ENCODE measurements at places on chromosomes 11 and 22.

DNA sequence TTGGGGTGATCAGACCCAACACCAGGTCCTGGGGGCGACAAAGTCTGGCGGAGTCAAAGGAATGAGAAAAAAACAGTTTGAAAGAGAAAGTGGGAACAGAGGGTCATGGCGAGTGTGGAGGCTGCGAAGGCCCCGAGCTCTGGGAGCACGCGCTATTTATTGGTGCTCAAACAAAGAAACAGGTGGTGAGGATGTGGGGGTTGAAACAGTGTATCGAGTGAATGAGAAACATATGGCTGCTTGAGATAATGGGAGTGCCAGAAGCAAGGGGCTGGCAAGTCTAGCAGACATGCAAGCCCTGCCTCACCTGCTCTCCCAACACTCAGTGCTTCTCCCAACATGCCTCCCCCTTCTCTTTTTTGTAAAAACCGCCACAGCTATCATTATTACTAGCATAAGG is 7.8 kb upstream of the DUSP18 start:
- no peak for DNase-seq

DNA sequence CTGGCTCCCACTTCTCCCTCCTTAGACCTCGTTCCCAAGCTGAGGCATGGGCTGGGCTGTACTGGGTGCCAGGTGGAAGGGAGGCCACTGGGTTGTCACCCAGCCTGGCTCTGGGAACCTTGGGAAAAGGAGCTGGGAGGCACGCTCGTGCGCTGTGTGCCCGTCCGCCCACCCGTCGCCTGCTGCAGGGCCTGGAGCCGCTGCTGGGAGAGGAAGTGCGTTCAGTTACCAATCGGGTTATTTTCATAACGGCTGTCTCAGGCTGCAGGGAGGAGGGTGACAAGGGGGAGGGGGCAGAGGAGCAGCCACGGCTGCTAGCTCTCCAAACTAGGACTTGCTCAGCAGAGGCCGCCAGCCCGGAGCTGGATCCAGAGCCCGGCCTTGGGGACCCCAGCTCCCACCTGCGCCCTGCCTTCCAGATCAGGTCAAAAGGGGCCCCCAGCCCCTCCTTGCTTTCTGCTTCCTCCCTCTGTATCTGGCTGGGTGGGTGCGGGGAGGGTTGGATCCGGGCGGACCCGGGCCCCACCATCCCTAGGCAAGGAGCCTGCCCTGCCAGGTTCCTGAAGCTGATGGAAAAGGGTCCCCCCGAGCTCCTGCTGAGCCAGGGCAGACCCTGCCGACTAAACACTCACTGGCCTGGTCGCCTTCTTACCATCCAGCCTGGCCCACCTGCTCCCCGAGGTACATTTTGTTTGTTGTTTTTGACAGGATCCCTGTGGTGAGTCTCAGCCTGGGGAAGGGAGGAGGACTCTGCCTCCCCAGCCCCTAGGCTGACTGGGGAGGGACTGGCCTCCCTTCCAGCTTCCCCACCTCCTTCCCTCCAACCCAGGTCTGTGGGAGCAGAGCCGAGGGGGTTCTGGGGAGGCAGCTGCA is 14.3 kb downstream of the DGKZ start:
- no peak for DNase-seq

DNA sequence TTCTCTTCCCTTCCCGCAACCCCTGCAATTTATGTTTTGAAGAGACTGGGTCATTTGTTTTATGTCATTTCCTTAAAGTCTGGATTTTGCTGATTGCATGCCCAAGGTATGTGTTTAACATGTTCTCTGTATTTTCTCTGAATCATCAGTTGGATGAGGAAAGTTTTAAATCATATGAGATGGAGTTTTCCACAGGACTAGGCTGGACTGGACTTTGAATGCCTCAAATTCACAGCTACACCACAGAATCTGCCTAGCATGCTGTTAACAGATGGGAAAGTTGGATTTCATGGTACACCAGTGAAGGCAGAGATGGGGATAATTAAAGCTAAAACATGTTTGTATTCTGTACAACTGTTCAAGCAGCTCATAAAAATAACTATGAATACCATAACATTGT is 62.6 kb downstream of the CWC15 start:
- no peak for DNase-seq

- no peak for DNase-seq
These were observed 17.0 kb upstream of the GLYATL1B start for GRCh38 chr11:59069087-59069486.

- no peak for DNase-seq
These were observed 3.1 kb upstream of the TM7SF2 start for GRCh38 chr11:65108469-65109123.

DNA sequence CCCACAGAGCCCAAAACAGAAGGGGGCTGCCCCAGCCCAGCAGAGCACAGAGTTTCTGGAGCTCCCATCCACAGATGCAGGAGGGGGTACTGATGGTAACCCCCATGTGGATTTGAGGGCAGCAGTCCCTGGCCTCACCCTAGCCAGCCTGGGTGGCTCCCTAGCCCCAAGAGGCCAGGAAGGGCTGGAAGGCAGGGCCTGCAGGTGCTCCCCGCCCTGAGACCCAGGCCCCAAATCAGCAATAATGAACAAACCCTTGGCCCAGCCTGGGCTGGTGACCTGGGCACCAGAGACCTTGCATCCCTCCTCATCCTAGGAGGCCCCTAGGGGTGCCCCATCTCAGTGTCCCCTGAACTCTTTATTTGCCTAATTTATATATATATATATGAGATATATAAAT is 61.6 kb downstream of the MORC2 start:
- DNase-seq = no peak

DNA sequence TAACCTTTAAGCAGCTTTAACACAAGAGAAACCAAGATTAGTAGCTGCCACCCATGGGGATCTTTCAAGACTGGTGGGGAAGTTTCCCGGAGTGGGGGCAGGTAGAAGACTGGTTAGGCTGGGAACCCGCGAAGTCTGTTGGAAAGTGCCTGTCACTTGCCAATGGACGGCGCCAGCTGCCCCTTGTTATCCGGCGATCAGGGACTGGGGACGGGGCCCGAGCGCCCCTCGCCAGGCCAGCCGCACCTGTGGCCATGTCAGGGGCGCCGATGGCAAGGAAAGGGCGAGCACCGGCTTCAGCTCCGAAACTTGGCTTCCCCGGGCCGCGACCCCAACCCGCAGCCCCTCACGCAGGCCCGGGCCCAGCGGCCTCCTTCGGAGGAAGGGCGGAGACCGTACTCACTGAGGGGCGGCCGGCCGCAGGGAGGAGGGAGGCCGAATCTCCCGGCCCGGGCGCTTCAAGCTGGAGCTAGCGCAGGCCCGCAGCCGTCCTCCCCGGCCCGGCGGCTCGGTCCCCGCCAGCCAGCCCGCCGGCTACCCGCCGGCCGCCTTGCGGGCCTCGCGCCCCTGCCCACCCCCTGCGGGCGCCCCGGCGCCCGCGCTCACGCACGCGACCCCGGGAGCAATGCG is 539 bp downstream of the EIF4ENIF1 start:
- peak; percentile 29 for DNase-seq
